ENCODE measurements at places on chromosomes 16 and 17. TPM values are rescaled to one million over a fixed set of nuclear protein-coding genes. Genes with fewer than 3 reads are reported as not detected.

Gene SDR42E2
- total RNA-seq = not detected

Gene GRAPL
- 13.8 TPM for total RNA-seq

Gene MRPL12
- 156 TPM for total RNA-seq

Gene CDH3
- total RNA-seq = not detected

Gene IGFBP4
- 111 TPM for total RNA-seq

Gene ASGR1
- 4.1 TPM for total RNA-seq

Gene CORO6
- 0.60 TPM for total RNA-seq

Gene CHAD
- total RNA-seq = not detected

Gene SPNS3
- 0.93 TPM for total RNA-seq

Gene FGF11
- 0.20 TPM for total RNA-seq

Gene KRT32
- not detected for total RNA-seq

Gene CASKIN1
- total RNA-seq = not detected

Gene RHBDL1
- 0.69 TPM for total RNA-seq

Gene HSD17B1
- total RNA-seq = not detected

Gene KCNJ12
- 0.67 TPM for total RNA-seq

Gene HOXB1
- total RNA-seq = not detected

Gene DNAAF8
- total RNA-seq = not detected

Gene PIRT
- not detected for total RNA-seq

Gene HAGHL
- total RNA-seq = 1.9 TPM

Gene NOD2
- total RNA-seq = 0.33 TPM

Gene C17orf100
- 0.07 TPM for total RNA-seq

Gene TP53TG3F
- not detected for total RNA-seq

Gene CDRT4
- not detected for total RNA-seq

Gene FAM171A2
- 3.2 TPM for total RNA-seq

Gene THRA
- total RNA-seq = 11.7 TPM

Gene TEKT5
- not detected for total RNA-seq

Gene OTOP3
- total RNA-seq = not detected

Gene CDH16
- total RNA-seq = not detected

Gene GLYR1
- total RNA-seq = 56.5 TPM

Gene SLC26A11
- total RNA-seq = 13.4 TPM

Gene MYO15B
- 1.7 TPM for total RNA-seq

Gene RNF112
- total RNA-seq = 0.10 TPM

Gene KRT25
- total RNA-seq = not detected

Gene EMP2
- 17.7 TPM for total RNA-seq

Gene TBC1D3K
- total RNA-seq = not detected

Gene SLC2A4
- 0.13 TPM for total RNA-seq

Gene CA5A
- total RNA-seq = not detected

Gene CYLD
- 22.3 TPM for total RNA-seq

Gene MPO
- not detected for total RNA-seq

Gene C16orf96
- 0.05 TPM for total RNA-seq

Gene TEDC2
- 14.5 TPM for total RNA-seq

All from mammary microvascular endothelial cell (primary cell).